ENCODE measurements at places on chromosomes 7 and 10.

DNA sequence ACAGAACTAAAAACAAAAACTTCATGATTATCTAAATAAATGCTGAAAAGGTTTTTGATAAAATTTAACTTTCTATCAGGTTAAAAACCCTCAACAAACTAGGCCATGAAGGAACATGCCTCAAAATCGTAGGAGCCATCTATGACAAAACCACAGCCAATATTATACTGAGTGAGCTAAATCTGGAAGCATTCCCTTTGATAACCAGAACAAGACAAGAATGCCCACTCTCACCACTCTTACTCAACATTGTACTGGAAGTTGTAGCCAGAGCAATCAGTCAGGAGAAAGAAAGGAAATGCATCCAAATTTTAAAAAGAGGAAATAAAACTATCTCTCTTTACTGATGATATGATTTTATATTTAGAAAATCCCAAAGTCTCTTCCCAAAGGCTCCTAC lies 228.7 kb downstream of the CHRM2 start:
- DNase-seq: no peak

- DNase-seq: no peak
Measured at GRCh38 chr7:101598422-101598985, 30.6 kb downstream of the MYL10 start.

DNA sequence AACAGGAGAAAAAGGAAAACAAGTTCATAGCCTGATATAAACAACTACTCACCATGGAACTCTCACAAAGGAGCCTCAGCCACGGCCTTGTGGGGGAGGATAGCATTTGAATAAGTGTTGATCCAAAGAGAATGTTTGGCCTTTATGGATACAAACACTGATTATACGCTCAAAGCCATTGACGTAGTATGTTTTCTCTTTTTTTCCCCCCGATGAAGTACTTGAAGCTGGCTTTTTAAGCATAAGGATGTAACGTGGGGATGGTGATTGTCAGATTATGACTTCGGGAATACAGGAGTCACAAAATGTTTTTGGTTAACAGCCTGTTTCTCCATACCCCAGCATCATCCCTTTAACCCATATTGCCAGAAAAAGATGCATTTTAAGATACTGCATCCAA lies 39.8 kb downstream of the CELF2 start:
- DNase-seq: no peak

DNA sequence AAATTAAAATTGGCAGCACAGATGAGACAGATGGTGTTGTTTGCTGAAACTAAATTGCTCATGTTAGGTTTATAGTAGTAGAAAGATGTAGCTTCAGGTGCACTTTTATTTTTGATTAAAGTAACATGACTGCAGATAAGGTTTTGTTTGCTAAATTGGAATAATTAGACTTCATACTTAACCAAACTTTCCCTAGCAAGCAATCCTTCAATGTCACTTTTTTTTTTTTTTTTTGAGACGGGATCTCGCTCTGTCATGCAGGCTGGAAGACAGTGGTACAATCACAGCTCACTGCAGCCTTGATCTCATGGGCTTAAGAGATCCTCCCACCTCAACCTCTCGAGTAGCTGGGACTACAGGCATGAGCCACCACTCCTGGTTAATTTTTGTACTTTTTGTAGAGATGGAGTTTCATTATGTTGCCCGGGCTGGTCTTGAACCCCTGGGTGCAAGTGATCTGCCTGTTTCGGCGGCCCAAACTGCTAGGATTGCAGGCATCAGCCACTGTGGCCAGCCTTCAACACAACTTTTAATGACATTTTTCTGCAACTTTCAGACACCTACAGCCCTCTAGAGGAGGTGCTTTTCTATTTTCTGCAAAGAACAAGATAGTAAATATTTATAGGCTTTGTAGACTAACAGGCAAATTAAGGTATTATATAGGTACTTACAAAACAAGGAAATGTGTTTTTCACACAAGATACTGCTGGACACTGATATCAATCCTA lies 84.8 kb upstream of the CCNY start:
- DNase-seq: no peak

DNA sequence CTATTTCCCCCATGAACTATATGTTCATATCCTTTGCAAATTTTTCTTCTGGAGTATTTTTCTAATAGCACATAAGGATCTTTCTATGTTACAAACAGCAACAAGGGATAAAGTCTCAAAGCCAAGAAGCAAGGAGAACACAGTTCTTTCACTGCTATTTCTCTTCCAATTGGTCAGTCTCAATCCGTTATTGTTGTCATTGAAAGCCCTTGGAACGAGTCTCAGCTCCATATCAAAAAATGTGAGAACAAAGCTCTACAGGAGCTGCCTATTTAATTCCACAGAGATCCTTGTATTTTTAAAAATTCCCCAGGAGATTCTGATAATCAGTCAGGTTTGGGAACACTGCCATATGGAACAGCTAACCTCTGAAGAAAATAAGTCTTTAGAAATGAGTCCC lies 15.7 kb downstream of the SLC35B4 start:
- DNase-seq: no peak

GRCh38 chr7:91883676-91884362 lies 3.3 kb upstream of the MTERF1 start:
- no peak for DNase-seq

DNA sequence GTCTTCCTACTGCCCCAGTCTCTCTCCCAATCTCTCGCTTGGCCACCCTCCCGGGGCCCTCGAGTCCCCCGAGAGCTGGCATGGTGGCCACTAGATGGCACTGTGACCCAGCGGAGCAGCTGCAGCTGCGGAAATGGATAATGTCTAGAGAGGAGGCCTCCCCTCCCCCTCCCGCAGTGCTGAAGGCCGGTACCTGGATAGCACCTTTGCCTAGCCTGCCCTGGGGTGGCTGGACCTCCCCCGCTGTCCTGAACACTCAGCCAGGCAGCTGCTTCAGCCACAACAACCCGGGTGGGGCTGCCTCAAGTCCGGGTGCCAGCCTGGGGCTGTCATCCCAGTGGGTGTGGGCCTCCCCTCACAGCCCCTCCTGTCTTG lies 65.2 kb downstream of the GOLGA7B start:
- DNase-seq: peak; percentile 74

GRCh38 chr7:45252248-45252647 lies 94.7 kb downstream of the RAMP3 start:
- no peak for DNase-seq

- DNase-seq: no peak
Measured at GRCh38 chr10:85874208-85874607, 492.4 kb downstream of the GRID1 start.

GRCh38 chr7:109259151-109259550 lies 689.5 kb downstream of the DNAJB9 start:
- no peak for DNase-seq

- peak; percentile 90 for DNase-seq
Measured at GRCh38 chr7:24821045-24821753, 63.9 kb upstream of the GSDME start.

All from activated CD4-positive, alpha-beta T cell treated with anti-CD3 and anti-CD28 coated beads, Interleukin-2, Interleukin-4, amounts not matched to agents 100 ng/mL and 50 ng/mL, durations not matched to agents 16 hours and 8 hours (primary cell).